ENCODE measurements at places on chromosomes 2 and 18.
A peak's percentile ranks its signal among the peaks of the same experiment; 100 is the strongest.

GRCh38 chr2:74107071-74107470 lies 40.6 kb downstream of the BOLA3 start:
- no peak for DNase-seq

GRCh38 chr18:61643884-61644647 lies 248.7 kb downstream of the RNF152 start:
- DNase-seq: peak; percentile 95

DNA sequence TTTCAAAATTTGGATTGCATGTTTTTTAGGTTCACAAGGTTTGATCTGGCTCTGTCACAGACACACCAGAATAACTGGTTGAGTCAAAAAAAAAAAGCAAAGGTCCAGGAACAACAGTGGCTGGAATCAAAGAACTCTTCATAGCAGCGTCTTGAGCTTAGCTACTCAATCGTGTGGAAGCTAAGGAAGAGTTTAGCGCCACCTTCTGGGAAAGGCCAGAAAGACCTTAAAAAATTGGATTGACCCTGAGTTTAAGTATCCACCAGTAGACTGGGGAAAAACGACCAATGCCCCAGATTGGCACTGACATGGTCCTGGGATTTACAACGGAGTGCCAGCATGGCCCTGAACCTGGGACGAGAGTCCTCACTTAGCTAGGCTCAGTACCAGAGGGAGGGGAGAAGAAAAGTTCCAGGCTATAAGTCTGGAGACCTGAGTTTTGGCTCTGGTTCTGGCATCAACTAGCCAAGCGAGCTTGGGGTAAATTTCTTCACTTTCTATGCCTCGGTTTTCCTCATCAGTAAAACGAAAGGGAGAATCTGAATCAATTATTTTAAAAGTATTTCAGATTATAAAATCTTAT lies 71.1 kb upstream of the TFCP2L1 start:
- peak; percentile 77 for DNase-seq

GRCh38 chr2:216480221-216480620 lies 18.4 kb upstream of the RPL37A start:
- no peak for DNase-seq

- peak; percentile 89 for DNase-seq
These were observed at the start of gene ILKAP for GRCh38 chr2:238203094-238203972. Gene ILKAP (minus strand): TSS chr2:238203695. CDS start chr2:238203553, 142 bp downstream.

GRCh38 chr2:129462967-129463366 lies 516.5 kb upstream of the RAB6C start:
- no peak for DNase-seq

DNA sequence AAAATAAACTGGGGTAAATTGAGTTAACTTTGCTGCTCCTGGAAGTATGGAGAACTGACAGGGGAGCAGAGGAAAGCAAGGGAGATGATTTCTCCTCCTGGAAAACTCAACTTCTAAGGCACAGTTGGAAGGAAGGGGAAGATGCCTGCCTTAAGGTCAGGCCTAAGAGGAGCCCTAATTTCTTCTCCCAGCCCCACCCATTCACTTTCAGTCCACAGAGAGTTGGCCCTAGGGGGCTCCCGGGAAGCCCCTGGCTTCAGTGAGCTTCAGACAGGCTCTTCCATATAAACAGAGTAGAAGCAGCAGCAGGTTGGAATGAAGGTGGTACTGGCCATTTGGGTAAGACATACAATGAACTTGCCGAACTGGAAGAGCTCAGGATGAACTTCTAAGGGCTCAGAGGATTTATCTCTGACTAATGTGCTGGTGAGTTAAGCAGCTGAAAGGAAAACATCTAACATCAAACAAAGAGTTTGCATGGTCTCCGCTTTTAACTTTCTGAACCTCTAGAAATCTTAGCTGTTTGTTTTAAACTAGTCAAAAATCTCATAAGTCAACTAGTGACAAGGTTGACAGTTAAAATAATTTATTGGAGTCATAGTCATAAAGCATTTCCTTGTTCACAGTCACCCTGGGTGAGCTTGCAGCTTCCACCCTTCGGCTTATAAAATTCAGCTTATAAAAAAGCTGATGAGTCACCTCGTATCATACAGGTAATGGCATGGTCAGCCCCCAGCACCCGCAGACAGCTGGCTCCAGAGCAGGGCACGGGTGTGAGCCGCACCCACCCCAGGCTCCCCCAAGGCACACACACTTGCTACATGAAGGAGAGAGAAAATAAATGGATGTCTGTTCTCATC lies 9.8 kb downstream of the MALL start:
- peak; percentile 45 for DNase-seq

DNA sequence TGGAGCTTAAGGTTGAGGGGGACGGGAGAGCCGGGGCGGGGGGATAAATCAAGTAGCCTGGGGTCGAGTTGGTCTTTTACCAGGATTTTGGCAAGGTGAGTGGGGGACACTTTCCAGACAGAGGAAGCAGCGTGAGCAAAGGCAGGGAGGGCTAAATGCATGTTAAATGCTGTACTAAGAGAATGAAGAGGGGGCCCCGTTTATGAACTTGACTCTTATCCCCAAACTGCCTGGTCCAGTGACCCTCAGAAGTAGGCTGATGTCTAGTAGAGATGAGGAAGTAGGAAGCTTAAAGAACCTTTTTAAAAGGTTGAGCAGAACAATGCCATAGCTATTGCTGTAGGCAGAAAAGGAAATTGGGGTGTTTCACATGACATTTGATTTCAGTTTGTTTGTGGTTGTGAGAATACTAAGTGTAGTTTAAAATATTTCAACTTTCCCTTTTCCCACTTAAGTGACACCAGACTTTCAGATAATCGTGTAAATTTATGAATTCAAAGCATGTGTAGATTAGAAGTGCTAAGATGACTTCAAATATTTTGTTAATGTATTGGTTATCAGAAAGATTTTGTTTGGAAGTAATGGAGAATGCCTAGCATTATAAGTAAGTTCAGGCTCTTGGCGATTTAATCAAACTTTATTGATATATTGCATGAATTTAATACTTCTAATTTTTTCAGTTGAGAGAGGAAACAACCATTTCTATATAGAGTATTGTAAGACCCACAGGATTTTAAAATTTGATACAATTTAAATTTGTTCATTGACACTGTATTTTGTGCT lies 1.8 kb downstream of the REL start:
- DNase-seq: no peak

DNA sequence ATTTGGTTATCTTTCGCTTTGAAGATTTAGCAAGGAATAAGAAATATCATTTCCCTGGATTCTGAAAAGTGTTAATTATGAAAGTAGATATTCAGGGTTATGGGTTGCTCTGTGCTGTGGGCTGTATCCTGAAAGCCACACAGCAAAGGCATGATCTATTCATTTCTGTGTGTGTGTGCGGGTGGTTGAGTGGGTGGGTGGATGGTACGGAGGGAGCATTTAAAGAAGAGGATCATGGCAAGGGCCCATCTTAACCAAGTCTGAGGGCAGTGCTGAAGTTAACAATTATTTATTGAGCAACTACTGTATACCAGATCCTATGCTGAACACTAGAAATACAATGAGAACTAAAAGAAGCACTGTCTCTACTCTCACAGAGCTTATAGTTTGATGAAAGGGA lies 178.2 kb upstream of the ZEB2 start:
- no peak for DNase-seq

DNA sequence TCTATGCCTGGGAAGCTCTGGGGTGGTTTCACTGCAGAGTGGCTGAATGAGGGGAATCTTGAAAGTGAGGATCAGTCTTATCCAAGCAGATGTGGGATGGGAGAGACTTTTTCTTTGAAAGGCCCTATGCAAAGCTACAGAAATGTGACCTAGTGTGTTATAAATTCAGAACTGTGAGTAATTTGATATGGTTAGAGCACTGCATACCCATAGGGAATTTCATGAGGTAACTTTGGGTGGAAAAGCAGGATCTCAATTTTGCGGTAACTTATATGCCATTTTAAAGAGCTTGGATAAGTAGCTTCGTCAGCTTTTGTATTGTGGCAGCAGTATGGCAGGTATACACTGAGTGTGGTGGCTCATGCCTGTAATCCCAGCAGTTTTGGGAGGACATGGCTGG lies 40.9 kb downstream of the GULP1 start:
- DNase-seq: no peak

- DNase-seq: no peak
These were observed 790.5 kb upstream of the ID2 start for GRCh38 chr2:7891312-7891711.

GRCh38 chr18:26233208-26233607 lies 7.0 kb downstream of the TAF4B start:
- DNase-seq: peak; percentile 35

- peak; percentile 92 for DNase-seq
These were observed at the start of gene SPOPL for GRCh38 chr2:138501425-138502254. Gene SPOPL (plus strand): TSS chr2:138501770. CDS start chr2:138550217, 48,447 bp downstream.

DNA sequence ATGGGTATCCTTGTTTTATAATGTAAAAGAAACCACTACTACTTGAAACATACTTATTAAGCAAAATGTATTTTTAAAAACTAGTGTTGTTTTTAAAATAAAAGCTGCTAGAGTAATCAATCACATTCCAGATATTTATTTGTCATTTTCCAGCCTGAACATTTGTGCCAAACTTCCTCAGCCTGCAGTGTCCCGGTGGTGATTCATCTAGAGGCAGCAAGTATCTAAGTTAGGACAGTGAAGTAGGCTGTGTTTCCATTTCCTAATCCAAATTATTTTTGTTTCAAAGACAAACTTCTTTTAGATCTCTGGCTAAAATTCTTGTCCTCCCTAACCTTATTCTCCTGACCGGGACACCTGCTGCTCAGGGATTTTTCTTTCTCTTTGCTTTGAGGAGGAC lies 12.8 kb upstream of the GCG start:
- DNase-seq: no peak

GRCh38 chr18:46772357-46772756 lies 15.5 kb upstream of the ST8SIA5 start:
- DNase-seq: no peak

DNA sequence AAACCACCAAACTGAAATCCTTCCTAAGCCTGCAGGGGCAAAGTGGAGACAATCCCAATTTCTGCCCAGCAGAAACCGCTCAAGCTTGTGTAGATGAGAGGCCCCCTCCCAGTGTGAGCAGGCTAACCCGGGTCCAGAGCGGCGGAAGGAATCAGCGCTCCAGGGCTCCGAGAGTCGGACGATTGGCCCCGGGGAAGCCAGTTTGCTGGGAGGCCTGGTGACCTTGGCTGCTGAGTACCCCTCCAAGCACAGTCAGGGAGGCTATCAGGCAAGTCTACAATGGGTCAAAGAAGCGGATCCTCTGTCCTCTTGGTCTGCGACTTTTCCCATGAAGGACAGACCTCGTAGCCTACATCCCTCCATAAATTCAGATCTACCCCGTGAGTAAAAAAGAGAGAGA lies 16.8 kb upstream of the EN1 start:
- DNase-seq: no peak

DNA sequence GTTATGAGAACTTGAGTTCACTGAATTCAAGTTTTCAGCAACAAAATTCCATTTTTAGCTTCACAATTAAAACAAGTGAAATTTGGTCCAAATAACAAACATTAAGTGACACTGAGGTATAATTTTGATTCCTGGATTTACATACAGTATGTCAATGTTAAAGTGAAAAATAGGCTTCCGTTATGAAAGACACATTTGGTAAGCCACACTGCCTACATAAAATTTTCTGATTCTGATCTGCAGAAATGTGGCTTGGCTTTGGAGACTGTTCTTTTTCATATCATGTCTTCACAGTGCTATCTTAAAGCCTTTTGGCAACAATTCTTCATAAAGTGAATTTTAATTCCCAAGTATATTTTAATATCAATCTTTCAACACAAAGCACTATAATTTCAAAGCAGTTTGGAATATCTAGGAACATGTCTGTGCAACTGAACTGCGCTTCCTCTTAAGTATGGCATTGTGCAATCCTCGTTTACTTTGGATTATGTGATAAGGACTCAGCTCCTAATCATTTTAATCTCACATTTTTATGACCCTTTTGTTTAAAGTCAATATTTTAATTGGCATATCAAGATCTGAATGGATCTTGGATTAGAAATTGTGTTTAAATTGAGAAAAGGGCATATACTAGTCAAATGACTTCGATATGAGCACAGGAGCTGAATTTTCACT lies 60.0 kb downstream of the RBMS1 start:
- DNase-seq: no peak

DNA sequence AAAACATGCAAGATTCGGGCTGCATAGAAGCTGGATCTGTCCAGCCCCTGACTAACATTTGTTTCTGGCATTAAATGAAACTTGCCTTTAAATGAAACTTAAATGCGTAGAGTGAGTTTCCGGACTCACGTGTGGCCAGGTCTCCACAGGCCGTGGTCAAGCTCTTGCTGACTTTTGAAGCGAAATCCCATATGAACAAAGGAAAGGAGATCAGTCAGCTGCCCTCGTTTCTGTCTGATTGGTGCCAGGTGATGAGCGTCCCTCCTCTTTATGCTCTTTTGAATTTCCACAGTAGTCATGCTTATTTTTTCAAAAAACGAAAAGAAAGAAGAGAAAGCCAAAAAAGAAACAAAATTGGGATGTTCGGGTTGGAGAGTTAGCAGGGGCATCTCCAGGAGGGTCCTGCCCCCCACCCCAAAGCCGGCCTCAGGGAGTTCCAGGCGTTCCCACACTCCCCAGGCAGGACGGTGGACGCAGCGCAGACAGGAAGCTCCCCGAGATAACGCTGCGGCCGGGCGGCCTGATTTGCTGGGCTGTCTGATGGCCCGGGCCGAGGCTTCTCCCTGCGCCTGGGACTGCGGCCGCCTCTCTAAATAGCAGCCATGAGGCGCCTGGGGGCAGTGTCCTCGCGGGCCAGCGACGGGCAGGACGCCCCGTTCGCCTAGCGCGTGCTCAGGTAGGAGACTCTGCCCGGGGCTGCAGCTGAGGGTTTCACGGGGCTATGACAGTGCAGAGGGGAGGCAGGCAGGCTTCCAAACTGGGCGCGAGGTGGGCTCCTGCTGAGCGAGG lies at the start of gene COLEC11:
COLEC11 (plus strand) TSS at position 620 of the 789 bp plus-strand sequence. CDS start 9,229 bp downstream, outside the sequence.
- no peak for DNase-seq

Measured in NCI-H1417 (cell line).